ENCODE measurements at places on chromosomes 12 and 14.

- no peak for DNase-seq
These were observed 394.2 kb downstream of the FSCB start for GRCh38 chr14:44112774-44113460.

DNA sequence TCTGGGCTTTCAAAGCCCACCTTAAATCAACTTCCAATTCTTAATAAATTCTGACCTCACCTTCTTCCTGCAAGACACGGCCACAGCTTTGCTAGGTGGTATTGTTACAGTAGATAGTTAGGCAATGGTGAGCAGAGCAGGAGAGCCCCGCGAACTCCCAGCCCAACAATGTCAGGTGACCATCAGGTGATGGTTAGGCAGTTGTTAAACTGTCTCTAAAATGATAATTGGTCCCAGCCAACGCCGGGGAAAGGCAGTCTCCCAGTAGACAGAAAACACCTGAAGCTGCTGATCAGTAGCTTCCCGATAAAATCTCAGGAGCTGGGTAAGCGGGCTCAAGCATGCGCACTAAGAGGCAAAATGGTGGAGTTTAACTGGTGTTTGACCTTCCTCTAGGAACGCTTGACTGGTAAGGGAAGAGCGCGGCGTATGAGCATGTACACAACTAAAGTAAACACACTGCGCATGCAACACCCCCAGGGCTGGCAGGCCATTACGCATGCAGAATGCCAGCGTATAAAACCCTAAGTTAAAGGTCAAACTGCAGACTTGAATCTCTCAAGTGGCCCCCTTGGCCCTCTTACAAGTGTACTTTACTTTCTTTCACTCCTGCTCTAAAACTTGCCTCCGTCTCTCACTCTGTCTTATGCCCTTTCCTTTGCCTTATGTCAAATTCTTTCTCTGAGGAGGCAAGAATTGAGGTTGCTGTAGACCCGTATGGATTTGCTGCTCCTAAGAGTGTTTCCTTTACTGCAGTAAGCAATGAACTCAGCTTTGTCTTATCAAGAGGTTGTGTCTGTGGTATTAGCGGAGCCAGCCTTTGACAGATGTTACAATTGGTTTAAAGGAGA lies 113.5 kb downstream of the C12orf75 start:
- DNase-seq: no peak

DNA sequence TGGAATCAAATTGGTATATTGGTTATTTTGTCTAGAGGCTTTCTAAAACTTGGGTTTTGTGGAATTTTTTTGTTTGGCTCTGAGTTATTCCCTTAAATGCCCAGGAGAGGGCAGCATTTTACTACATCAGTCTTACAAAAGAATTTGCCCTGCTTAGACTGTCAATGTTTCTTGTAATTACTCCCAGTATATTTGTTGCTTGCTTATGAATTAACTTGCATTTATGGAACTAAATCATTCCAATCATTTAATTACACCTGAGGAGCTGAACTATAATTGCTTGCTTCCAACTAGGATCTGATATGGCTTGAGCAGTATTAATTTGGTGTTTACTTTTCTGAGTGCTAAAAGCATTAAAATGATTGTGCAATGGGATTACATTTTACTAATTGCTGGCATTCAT lies 48.7 kb downstream of the MIPOL1 start:
- peak; percentile 61 for DNase-seq

GRCh38 chr12:2205996-2206395 lies 153.2 kb downstream of the CACNA1C start:
- no peak for DNase-seq

DNA sequence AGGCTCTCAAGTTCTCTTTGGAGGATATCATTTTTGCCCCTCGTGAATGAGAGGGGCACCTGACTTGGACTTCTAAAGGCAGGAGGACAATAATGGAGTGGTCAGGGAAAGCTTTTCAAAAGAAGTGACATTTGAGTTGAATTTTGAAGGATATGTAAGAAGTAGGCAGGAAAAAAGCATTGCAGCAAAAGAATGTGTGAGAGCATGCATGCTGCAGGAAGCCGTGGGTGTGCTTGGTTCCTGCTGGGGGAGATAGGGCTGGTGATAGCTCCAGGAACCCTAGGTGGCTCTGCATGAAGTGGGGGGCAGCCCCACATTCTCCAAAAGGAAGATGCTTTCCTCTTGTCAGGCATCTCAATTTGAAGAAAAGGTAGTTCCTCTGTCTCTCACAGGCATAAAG lies 23.1 kb downstream of the ACVR1B start:
- no peak for DNase-seq

GRCh38 chr12:2963760-2964292 lies 4.6 kb downstream of the TEAD4 start:
- no peak for DNase-seq

- DNase-seq: peak; percentile 47
These were observed 46.6 kb upstream of the NR1H4 start for GRCh38 chr12:100427078-100427477.

DNA sequence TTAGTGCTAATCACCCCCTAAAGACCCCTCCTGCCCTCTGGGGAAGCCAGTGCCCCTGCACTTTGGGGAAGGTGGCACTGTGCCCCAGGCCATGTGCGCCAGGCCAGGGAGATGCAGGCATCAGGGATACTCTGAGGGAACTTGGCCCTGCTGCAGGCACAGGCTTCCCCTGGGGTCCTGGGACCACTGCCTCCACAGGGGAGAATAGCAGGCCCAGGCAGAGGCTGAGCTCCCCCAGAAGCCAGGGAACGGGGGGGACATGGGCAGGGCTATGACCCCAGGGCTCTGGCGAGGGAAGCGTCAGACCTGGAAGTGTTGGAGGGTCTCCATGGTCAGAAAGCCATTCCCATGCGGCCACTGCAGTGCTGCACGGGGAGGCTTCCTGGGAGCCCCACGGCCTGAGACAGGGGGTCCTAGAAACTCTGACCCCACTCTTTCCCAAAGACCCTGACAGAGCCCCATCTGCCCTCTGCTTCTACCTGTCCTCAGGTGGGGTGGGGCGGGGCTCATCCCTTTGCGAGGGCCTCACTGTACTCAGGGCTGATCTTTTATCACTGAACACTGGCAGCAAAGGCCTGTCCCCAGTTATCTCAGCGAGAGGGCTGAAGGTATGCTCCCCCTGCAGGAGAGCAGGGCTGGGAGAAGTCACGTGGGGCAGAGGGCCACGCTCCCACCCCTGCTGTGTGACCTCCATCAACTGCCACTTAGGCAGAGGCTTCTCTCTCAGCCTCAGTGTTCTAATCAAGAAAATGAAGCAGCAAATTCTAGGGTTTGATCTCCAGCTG lies 160.0 kb downstream of the CALM1 start:
- DNase-seq: no peak

GRCh38 chr12:89351489-89352241 lies 636 bp downstream of the DUSP6 start:
- peak; percentile 76 for DNase-seq

DNA sequence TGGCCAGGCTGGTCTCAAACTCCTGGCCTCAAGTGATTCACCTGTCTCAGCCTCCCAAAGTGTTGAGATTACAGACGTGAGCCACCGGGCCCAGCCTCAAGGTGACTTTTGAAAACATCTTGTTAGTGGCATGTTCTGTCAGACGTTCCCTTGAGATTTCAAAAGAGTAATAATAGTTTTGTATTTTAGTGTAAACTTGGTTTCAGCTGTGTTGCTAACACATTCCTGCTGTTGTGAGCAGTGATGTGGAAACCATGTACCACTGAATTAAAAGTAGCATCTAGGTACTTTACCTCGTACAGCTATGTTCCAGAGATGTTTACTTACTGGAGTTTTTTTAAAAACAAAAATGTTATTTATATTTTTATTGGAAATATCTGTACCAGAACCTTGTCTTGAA lies 111.3 kb downstream of the AEBP2 start:
- no peak for DNase-seq

DNA sequence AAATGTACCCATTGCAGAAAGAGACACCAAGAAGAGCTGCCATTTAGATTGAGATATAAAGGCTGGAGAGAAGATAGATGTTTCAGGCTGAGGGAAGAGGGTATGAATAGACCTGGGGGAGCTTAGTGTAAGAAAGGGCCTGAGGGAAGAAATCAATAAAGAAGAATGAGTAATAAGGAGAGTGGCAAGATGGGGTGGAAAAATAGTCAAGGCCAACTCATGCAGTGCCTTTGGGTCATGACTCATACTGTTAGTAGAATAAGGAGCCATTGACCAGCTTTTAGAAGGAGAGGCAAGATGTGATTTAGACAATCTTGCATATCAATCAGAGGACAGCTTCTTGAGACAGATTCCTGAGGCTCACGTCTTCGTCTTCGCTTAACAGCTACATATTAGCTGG lies 287.5 kb downstream of the DUSP6 start:
- peak; percentile 38 for DNase-seq

DNA sequence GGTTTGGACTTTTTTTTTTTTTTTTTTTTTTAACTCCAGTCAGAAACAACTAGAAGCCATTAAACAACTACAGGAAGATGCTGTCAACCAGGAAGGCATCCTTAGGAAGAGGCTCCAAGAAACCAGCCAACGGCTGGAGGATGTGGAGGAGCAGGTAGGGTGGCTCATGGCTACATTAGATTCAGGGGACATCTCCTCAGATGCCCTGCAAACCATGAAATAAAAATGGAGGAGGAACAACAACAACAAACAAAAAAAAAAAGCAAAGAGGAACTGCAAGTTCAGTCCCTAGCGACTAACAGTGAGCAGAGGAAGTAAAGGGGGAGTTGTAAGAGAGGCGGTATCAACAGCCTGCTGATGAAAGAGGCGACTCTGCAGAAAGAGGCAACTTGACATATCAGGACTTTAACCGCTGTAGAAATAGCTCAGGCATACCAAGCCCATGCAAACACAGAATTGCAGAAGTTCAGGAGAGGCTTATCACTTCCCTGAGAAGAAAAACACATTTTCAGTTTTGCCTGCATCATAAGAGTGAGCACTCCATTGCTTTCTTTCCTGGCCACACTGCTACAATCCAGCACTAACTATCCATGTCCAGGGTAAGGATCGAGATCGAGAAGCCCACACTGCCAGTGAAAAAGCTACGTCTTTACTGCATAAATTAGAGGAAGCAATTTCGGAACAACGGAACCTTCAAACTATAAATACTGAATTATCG lies 103.5 kb upstream of the BCAT1 start:
- peak; percentile 87 for DNase-seq

- DNase-seq: no peak
These were observed 322.1 kb downstream of the RGS6 start for GRCh38 chr14:72254202-72254936.

- peak; percentile 71 for DNase-seq
These were observed 169.5 kb upstream of the RTL1 start for GRCh38 chr14:101072945-101073597.

DNA sequence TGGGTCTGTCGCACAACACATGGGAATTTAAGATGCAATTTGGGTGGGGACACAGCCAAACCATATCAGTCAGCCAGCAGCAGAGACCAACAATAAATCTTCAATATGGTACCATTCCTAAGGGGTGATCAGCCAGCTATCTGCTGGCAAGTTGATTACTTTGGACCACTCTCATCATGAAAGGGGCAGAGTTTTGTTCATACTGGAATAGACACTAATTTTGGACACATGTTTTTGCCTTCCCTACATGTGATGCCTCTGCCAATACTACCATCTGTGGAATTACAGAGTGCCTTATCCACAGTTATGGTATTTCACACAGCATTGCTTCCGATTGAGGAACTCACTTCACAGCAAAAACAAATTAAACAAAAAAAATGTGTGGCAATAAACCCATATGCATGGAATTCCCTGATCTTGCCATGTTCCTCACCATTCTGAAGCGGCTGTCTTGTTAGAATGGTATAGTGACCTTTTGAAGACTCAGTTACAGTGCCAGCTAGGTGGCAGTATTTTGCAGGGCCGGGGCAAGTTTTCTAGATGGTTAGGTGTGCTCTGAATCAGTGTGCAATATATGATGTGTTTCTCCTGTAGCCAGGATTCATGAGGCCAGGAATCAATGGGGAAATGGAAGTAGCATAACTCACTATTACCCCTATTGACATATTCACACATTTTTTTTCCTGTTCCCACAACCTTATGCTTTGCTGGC lies 179.0 kb upstream of the IGF1 start:
- DNase-seq: no peak

- DNase-seq: no peak
These were observed 14.9 kb upstream of the MLXIP start for GRCh38 chr12:122063694-122064024.

GRCh38 chr14:24361326-24361725 lies 6.7 kb upstream of the NFATC4 start:
- peak; percentile 63 for DNase-seq

DNA sequence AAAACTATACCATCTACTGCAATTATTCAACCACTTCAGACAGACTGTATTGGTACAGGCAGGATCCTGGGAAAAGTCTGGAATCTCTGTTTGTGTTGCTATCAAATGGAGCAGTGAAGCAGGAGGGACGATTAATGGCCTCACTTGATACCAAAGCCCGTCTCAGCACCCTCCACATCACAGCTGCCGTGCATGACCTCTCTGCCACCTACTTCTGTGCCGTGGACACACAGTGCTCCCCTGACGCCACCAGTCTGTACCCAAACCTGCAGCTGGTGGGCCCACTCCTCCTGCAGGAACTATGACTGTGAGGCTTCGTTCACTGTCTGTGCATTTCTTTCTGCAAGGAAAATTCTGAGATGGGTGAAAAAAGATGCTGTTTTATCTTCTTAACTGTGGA lies 284.7 kb downstream of the DAD1 start:
- no peak for DNase-seq

DNA sequence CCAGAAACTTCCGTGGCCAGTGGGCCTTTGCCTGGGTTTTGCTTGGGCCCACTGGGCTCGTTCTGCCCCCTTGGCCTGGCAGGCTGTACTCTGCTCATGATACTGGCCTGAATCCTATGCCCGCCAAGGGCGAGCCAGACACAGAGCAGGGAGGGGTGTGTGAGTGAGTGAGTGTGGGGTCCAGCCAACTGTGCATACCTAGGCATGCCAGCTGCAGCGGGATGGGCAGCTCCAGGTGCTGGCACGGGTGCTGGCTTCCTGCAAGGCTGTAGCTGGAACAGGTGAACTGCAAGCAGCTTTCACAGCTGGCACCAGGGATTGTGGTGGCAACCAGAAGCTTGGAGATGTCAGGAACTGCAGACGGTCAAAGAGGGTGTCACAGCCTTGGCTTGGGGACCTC lies 1276.4 kb downstream of the SLC16A7 start:
- DNase-seq: no peak
